ENCODE measurements at places on chromosomes 16 and 17.

GRCh38 chr17:19424934-19425868 lies 14.2 kb downstream of the RNF112 start:
- DNase-seq, result no peak

DNA sequence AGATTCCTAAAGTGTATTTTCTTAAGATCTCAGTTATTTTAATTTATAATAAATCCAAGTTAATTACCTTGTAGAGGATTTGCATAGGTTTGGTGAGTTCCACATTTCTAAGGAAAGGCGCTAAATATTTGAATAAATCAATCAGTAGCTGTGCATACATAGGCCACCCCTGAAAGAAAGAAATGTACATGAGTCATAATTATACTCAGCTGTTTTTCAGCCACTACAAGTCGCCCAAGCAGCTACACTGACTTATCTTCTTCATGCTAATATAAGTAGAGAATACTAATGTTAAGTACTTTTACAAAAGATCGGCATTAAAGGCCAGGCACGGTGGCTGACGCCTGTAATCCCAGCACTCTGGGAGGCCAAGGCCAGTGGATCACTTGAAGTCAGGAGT lies 14.9 kb downstream of the SETD6 start:
- DNase-seq, result no peak

GRCh38 chr16:50611332-50611934 lies 63.2 kb downstream of the NKD1 start:
- DNase-seq, result peak; percentile 45

DNA sequence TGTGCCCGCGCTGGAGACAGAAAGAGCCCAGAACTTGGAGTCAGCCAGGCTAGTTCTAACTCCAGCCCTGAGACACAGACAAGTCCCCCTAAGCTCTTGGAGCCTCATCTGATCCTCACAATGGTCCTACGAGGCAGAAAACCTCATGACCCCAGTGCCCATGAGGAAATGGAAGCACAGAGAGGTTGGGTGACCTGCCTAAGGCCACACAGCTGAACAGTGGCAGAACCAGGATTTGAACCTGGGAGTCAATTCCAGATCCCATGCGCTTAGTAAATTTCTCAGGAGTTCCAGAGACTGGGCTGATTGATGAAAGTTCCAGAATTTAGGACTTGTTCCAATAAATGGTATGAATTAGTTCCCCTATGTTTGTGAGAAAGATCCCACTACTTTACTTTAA lies 39.0 kb upstream of the LITAF start:
- no peak for DNase-seq

DNA sequence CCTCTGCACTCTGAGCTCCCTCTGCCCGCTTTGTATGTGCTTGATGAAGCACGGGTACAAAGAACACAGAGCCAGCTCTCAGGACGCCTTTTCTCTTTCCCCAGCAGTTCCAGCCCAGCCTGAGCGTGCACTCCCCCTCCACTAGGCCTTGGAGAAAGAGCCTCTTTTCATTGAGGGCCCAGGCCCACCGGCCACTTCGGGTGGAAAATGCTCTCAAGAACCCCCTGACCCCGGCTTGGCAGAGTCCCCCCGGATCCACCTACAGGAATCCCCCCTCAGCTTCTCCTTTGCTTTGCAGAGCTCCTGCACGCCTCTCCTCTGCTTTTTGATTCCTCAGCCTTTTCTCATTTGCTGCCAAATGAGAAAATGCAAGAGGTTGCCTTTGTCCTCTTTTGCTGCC lies 30.2 kb downstream of the MRC2 start:
- DNase-seq, result no peak

- no peak for DNase-seq
Observed at GRCh38 chr16:88758227-88758943, 26.6 kb downstream of the PIEZO1 start.

DNA sequence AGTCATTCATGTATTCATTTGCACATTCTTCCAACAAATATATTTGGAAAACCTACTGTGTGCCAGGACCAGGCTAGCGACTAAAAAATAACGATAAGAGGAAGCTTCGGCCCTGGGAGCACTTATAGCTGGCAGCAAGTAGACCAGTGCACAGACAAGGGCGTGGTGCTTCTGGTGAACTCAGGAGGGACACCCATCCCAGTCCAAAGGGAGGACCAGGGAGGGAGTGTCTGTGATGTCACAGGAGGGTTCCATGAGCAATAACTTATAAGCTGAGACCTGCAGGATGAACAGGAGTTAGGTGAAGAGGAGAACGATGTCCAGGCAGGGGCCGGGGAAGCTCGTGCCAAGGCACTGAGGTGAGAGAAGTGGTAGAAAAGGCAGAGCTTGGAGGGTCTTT lies 17.4 kb upstream of the PHOSPHO1 start:
- DNase-seq, result no peak

DNA sequence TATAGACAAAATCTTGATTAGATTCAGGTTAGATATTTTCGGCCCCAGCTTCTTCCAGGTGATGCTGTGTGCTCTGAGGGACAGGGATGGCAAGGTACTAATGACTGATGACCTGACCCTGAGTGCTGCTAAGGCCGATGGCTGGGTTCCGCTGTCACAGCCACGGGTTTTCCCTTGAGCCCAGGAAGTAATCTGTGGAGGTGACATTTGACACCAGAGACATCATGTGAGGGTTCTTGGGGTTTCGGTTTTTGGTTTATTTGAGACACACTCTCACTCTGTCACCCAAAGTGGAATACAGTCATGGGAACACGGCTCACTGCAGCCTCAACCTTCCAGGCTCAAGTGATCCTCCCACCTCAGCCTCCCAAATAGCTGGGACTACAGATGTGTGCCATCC lies 9.8 kb downstream of the OTOP3 start:
- no peak for DNase-seq

DNA sequence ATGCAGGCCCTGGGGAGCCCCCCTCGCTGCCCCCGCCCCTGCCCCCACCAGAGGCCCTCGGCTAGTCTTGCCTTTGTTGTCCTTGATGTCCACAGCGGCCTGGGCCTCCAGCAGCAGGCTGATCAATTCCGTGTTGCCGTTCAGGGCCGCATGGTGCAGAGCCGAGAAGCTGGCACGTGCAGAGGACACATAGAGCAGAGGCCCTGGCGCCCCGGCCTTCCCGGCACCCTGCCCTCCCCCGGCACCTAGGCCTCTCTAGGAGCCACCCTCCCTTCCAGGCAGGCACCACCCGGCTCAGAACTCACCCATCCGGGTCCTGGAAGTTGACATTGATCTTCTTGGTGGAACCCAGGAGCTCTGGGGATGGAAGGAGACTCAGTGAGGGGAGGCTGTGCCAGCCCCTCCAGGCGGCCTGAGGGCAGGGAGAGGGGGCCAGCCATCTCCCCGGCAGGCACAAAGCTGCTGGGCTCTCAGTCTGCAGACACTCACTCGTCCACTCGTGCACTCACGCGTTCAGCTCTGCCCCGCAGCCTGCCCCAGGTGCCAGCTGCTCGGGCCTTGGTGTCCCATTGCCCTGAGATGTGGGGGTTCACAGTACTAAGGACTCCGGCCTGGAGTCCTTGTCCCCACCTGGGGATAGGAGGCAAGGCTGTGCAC lies 6.3 kb downstream of the CASKIN1 start:
- DNase-seq, result no peak

GRCh38 chr16:1099189-1100083 lies 3.4 kb upstream of the C1QTNF8 start:
- no peak for DNase-seq

GRCh38 chr16:89111263-89111662 lies 17.6 kb downstream of the ACSF3 start:
- DNase-seq, result no peak

DNA sequence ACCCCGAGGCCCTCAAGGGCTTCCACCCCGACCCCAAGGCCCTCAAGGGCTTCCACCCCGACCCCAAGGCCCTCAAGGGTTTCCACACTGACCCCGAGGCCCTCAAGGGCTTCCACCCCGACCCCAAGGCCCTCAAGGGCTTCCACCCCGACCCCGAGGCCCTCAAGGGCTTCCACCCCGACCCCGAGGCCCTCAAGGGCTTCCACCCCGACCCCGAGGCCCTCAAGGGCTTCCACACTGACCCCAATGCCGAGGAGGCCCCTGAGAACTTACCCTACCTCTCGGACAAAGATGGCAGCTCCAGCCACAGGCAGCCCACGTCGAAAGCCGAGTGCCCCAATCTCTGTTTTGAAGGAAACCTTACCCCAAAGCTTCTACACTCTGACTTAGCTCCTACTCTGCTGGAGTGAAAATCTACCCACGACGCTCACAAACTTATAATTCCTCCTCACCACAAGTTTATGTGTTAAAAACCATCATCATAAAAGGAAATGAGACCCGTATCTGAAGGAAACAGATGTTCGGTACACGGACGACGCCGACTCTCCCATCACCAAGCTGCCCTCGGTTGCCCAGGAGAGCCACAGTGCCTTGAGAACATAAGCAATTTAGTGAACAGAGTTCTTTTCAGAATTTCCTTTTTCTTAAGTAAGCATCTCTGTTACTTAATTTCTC lies 61.2 kb upstream of the RPH3AL start:
- peak; percentile 32 for DNase-seq

DNA sequence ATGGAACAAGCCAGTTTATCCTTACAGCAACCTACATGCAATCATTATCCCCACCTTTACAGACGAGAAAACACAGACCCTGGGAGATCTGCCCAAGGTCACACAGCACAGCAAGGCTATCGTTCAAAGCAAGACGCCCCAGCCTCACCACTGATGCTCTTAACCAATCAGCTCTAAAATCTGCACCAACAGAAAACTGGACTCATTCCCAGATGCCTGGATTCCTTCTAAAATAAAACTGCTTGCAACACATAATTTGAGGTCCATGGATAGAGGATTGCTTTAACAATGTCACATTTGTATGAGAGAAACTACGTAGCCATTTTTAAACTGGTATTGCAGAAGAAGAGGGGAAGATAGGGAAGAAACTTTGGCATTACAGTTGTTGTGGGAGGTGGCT lies 6.8 kb downstream of the COTL1 start:
- no peak for DNase-seq

- no peak for DNase-seq
Observed at GRCh38 chr16:4640572-4641305, 16.1 kb downstream of the MGRN1 start.

GRCh38 chr16:71345031-71345430 lies 13.5 kb upstream of the CALB2 start:
- DNase-seq, result no peak

- DNase-seq, result no peak
Observed at GRCh38 chr16:54316095-54316889, 29.7 kb upstream of the IRX3 start.

DNA sequence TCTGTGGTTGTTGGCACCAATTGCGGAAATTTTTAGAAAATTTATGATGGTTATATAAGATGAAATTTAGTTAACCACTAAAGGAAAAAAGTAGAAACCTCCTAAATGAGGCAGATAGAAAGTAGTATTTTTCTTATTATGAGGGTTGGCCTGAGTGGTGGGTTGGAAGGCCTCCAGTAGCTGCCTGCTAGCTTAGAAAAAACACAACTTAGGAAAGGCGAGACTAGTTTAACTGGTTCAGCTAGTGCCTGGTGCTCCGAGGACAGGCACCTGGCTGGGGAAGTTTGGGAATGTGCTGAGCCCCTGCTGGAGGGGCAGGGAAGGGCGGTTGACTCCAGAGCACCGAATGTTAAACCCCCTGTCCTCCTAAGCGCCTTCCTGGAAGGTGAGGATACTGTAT lies 19.9 kb downstream of the LDHD start:
- no peak for DNase-seq

- DNase-seq, result no peak
Observed at GRCh38 chr17:61422116-61422799, 22.6 kb downstream of the TBX2 start.

DNA sequence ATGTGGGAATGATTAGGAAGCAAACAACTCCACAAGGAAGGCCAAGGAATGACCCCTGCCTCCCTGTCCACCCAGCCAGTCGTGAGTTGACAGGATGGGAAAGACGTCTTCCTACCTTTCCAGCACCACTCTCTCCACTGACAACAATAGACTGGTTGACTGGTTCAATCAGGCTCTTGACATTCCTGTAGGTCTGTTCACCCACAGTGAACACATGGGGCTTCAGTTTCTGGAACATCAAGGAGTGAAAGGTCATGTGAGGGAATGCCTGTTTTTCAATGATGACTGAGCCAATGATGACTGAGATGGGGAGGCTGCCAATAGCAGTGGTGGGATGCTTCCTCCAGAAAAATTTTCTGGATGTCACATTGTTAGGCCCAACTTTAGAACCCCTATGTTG lies 9.6 kb downstream of the MYO19 start:
- DNase-seq, result no peak

- no peak for DNase-seq
Observed at GRCh38 chr17:71432378-71433315, 688.2 kb upstream of the SOX9 start.

- DNase-seq, result no peak
Observed at GRCh38 chr17:36461330-36462110, 25.0 kb upstream of the ZNHIT3 start.

GRCh38 chr17:68707031-68707430 lies 105.9 kb upstream of the FAM20A start:
- DNase-seq, result no peak

GRCh38 chr17:58324409-58325288 lies 3.9 kb downstream of the TSPOAP1 start:
- DNase-seq, result no peak

DNA sequence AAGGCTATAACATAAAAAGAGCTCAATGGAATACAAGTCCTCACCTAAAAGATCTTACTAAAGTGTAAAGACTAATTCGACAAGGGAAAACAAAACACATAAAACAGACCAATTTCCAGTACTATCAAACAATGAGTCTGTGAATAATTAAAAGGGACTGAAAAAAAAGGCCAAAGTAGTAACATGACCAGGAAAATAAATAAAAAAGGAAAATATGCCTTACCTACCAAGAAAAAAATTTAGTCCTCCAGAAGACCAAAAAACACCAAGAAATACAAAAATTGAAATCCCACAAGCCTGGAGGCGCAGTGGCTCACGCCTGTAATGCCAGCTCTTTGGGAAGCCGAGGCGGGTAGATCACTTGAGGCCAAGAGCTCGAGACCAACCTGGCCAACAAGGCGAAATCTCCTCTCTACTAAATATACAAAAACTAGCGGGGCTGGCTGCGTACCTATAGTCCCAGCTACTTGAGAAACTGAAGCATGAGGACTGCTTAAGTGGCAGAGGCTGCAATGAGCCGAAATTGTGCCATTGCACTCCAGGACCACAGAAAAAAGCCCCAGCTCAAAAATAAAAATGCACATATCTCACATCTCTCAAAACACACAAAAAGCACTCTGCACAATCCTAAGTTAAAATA lies 60.8 kb downstream of the TEX14 start:
- DNase-seq, result no peak

DNA sequence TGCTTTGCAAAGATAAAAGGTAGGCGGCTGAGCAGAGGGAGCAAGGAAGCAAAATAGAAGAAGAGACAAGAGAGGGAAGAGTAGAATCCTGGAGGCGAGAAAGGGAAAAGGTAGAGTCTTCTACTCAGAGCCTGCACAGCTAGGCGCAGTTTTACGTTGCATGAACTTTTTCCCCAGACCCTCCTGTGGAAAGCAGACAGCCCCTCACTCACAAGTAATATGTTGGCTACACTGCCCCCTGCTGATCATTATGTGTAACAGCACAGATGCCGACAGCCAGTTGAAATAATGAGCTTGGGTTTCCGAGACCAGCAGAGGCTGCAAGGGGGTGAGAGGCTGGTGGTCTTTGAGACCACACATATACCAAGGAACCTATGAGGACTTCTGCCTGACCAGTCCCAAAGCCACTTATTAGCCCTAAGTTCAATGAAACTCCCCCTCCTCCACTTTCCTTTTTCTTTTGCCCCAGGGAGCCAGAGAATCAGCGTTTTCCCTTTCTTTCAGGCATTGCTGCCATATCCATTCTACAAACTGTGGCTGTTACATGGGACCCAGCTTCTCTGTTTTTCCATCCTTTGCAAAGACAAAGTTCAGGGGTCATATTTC lies 22.5 kb upstream of the CMTR2 start:
- DNase-seq, result peak; percentile 24

- peak; percentile 69 for DNase-seq
Observed at GRCh38 chr17:64491034-64491860, 5.6 kb downstream of the POLG2 start.

Measured in KBM-7 (cell line).